ENCODE measurements at places on chromosomes 6 and 20. TPM values are rescaled to one million over a fixed set of nuclear protein-coding genes. Genes with fewer than 3 reads are reported as not detected.

GRCh38 chr6:31113861-31114540 lies 599 bp upstream of the PSORS1C1 start:
- DNase-seq, result no peak

COL9A1 gene
- not detected for total RNA-seq

DNA sequence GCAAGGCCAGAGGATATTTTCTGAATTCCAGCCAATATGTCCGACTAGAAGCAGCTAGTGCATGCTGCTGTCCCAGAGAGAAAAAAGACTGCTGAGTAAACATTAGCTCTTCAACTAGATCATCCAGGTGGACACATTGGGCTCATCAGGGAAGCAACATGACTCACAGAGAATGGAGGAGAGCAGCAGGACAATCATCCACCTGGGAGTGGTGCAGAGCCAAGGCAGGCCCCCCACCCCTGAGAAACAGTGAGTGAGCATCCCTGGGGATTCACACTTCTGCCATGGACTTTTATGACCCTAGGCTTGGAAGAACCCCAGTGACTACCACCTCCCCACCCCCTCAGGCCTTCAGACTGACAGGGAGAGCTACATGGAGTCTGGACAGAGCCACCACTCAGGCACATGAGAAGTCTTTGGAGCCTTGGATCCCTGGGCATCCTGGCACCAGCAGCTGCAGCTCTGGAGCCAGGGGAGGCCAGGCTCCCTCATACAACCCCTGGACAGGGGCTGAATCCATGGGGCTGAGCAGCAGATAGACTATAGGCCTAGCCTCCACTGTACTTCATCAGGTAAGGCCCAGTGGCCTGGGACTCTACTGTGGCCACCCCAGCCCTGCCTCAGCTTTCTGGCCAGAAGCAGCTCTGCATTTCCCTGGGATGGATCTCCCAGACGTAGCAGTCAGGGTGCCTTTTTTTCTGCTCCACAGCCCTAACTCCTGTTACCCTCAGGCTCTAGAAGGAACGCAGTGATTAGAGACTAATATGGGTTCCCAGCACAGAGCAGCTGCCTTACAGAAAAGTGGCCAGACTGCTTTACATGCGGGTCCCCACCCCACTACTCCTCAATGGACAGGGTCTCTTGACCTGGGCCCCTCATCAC lies 82.9 kb upstream of the RNF217 start:
- no peak for DNase-seq

EEF1E1 gene
- 27.9 TPM for total RNA-seq

LY6G5C gene
- total RNA-seq, result 1.7 TPM

DNA sequence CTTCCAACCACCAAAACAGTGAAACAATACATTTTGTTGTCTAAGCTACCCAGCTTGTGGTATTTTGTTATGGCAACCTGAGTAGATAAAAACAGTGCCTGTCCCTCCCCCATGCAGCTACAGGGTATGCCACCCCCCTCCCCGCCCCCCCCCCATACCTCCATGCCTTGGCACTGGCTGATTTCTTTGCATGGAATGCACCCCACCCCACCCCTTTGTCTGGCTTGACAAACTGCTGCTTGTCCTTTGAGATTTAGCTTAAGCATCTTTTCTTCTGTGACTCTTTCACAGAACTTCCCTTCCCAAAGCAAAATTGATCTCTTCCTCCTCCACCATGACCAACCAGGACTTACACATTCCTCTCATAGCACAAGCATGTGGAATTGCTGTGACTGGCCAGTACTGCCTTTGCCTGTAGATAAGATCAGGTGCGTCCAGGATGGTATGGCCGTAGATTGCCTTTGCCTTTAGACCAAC lies 64.6 kb upstream of the ADGRF1 start:
- DNase-seq, result no peak

GRCh38 chr20:62048346-62048761 lies 17.3 kb downstream of the TAF4 start:
- DNase-seq, result no peak

TP53INP2 gene
- 3.6 TPM for total RNA-seq

DEFB132 gene
- not detected for total RNA-seq

SYCP2 gene
- total RNA-seq, result 1.2 TPM

- DNase-seq, result no peak
These were observed 198.9 kb downstream of the TBC1D32 start for GRCh38 chr6:121135425-121135824.

SIGLEC1 gene
- total RNA-seq, result not detected

ADGB gene
- not detected for total RNA-seq

DNA sequence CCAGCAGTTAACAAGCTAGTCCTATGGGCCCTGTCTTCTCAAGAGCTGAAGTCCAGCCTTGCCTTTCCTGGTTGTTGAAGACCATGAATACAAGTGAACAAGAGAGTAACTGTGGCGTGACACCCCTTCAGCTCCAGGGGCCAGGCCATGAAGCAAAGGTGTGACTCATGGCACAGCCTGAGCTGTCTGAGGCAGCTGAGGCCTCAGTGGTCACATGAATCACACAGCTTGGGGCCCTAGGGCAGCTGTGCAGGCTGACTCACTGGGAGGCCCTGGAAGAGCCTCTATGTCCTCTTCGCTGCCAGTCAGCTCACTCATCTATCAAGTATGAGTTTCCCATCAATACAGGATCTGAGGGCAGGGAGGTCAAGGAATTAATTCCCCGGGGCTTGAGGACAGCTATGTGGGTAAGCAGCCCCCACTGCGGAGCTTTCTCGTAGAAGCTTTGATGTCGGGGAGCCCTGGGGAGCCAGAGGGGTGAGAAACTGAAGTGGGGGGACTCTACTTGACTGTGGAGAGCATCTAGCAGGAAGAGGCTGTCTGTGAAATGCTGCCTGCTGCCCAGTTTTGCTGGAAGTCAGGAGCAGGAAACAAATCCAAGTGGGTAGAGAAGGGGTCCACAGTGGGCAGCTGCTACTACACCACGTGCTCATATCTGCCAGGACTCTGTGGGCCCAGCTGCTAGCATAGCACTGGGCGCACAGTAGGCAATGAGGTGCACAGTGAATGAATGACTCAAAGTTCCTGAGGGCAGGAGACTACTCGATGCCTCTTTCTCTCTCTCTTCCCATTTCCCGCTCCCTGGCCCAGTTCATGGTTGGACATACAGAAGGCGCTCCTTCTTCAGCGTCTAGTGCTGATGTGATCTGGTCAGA lies 13.7 kb upstream of the FAM83C start:
- DNase-seq, result peak; percentile 83

ESR1 gene
- total RNA-seq, result under 0.01 TPM

DNA sequence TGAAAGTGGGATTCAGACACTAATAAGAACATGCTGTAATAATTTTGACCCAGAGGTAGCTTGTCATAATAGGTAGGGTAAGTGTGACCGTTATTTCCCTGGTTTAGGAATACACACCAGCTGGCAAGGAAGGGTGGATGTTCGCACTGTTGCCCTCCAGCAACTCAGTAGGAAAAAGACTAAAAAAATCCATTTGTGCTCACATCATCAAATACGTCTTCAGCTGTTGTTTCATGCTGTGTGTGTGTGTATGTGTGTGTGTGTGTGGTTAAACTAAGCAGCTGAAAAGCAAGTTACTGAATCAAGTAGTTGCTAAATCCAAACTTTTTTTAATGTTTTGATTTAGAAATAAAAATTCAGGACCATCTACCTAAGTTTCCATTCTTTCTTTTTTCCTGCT lies 218.7 kb downstream of the TRDN start:
- no peak for DNase-seq

- no peak for DNase-seq
These were observed 11.6 kb downstream of the TNFAIP3 start for GRCh38 chr6:137878486-137879285.

- DNase-seq, result peak; percentile 64
These were observed 48.8 kb upstream of the ZNF217 start for GRCh38 chr20:53642196-53643030.

COL11A2 gene
- under 0.01 TPM for total RNA-seq

GRCh38 chr20:57738053-57738452 lies 28.2 kb upstream of the PMEPA1 start:
- DNase-seq, result no peak

DNA sequence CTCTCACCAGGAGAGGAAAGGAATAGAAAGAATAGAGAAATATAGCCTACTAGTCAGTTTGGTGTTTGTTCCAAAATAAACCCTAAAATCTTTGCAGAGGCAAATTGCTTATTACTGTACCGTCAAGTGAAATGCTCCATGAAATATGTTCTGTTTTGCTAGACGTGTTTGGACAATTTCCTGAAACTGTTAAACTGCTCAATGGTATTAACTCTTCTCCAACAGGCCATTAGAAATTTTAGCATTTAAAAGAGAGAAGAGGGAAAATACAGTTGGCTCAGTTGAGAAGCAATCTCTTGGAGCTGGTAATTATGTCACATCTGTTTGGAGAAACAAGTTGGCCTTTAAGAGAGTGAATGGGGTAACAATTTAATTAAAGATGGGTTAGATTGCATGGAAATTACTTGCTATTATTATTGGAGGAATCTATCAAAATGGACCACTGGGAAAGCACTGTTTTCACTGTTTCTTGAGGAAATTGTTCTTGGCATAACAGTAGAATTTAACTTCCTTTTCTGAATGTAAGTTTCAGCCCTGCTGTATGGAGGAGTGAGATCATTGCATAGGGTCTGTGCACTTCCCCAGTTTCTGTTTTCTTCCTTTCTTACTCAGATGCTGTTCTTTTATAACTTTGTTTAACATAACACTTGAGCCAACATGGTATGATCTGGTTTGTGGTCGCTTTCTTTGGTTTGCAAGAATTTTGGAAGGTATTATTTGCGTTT lies 373.6 kb downstream of the PLCB1 start:
- no peak for DNase-seq

DNA sequence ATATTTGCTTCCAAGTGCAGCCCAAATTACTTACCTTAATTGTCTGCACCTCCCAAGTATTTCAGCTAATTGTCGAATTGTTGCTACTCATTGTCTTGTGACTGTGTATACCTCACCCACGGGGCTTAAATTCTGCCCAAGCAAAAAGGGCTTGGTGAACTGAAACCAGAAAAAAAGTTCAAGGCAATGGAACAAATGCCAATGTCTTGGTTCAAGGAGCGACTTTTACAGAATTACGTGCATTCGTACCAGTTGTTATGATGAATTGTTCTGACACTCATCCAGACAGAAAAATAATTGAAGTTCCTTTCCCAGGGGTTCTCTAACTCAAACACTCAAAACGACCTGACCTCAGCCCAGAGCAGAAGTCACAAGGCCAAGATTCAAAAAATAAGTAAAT lies 13.9 kb upstream of the PXDC1 start:
- DNase-seq, result no peak

PSORS1C2 gene
- not detected for total RNA-seq

DNA sequence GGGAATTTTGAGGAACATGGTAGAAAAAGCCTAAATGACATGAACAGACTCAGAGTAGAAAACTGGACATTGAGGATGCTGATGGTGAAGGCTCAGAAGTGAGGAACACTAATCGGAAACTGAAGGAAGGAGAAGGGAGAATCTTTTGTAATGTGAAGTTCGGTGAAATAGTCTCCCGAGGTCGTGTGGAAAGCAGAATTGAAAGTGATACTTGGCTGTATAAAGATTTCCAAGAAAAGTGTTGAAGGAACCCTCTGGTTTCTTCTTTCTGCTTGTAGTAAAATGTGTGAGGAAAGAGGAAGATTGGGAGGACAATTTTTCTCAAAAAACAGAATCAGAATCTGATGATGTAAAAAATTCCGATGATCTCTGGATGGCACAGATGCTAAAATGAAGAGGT lies 115.4 kb downstream of the LAMP5 start:
- DNase-seq, result no peak

DNA sequence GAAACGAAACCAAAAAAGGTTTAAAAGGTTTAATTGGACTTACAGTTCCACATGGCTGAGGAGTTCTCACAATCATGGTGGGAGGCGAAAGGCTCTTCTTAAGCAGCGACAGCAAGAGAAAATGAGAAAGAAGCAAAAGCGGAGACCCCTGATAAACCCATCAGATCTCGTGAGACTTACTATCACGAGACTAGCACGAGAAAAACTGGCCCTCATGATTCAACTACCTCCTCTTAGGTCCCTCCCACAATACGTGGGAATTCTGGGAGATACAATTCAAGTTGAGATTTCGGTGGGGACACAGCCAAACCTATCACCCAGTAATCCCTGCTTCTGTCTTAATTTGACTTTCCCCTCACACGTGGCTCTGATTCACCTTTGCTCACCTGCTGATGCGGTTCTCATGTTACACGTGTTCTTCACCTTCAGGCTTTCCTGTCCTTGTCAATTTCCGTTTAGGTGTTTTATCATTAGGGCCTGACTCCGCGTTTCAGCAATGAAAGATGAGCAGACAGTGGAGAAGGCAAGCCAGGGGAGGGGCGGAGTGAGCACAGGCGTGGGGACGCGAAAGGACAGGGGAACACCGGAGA lies 57.1 kb downstream of the AGPAT4 start:
- no peak for DNase-seq

DNA sequence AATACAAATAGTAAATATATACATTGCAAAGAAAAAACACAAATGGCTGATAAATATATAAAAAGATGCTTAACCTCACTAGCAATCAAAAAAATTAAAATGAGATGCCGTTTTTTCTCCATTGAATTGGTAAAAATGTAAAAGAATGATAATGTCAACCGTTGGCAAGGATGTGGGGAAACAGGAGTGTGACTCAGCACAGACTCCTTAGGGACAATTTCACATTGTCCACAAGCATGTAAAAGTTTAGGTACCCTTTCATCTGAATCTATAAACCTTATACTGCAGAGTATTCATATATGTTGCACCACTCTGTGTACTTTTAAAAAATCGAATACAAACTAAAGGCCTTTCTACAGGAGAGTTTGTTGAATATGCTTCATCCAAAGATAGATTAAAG lies 143.1 kb upstream of the RREB1 start:
- no peak for DNase-seq

- no peak for DNase-seq
These were observed 9.8 kb upstream of the TXNDC5 start for GRCh38 chr6:7920425-7920824.

DNA sequence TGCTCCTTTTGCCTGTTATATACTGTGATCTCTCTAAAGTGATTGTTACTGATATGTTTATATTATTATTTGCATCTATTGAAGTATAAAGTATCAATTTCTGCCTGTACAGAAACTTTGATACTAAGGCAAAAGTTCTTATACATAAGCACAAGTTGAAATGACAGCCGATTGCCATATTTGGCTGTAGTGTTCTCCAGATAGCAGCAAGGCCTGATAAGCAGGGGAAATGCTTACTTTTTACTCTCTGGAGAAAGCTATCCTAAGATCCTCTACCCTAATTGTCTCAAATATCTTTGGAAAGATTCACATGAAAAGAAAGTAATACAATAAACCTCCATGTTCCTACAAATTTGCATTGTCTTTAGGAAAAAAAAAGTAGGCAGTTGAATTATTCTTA lies 31.4 kb downstream of the SENP6 start:
- no peak for DNase-seq
